ENCODE measurements at places on chromosomes 6 and 20.

DNA sequence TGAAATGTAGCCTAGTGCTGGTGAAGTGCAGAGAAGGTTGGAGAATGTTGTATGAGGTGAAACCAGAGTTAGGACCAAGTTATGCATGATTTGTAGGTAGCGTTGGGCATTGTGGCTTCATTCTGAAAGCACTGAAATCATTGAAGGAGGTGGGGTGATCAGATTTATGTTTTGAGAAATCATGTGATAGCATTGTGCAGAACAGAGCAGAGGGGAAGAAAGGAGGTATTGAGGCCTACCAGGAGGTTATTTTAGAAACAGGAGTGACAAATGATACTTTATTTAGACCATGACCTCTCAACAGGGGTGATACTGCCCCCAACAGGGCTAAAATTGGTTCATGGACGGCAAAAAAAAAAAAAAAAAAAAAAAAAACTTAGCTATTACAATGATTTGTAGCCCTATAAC lies 15.6 kb upstream of the HMGN3 start:
- no peak for DNase-seq

DNA sequence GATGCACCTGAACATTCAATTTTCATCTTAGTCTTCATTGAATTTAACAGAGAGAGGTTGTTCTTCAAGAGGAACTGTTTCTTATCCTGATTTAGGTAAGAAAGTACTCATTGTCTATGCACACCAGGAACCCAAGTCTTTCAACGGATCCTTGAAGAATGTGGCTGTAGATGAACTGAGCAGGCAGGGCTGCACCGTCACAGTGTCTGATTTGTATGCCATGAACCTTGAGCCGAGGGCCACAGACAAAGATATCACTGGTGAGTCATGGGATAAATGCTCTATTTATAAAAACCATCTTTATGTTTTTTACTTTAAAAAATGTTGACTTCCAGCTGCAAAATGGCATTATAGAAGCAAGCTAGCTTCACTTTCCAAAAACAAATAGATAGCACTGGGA lies 10.2 kb downstream of the NQO2 start:
- no peak for DNase-seq

DNA sequence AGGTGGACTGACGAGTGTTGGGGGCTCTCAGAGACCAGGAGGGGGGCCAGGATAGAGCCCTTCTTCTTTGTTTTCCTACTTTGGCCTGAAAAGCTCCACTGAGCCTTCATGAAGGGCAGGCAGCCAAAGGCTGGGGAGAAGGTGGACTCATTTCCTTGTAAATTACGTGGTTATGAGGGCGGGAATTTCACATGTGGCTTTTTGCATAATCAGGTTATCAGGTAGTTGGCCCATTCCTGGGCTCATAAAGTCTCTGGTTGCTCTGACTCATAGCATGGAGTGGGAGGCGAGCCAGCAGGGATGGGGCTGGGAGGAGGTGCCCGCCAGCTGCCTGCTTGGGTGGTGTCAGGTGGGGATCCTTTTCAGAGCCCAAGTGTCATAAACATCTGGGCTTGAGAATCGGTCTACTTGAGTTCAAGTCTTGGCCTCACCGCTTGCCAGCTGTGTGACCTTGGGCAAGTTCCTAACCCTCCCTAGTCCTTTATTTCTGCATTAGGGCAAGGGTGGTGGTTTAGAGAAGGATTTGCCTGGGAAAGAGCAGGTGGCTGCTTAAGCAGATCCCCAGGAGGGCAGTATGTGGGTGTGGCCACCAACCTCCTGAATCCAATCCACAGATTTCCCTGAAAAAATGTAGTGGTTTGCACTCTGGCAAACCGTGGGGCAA lies 26.5 kb upstream of the RNF24 start:
- peak; percentile 29 for DNase-seq

DNA sequence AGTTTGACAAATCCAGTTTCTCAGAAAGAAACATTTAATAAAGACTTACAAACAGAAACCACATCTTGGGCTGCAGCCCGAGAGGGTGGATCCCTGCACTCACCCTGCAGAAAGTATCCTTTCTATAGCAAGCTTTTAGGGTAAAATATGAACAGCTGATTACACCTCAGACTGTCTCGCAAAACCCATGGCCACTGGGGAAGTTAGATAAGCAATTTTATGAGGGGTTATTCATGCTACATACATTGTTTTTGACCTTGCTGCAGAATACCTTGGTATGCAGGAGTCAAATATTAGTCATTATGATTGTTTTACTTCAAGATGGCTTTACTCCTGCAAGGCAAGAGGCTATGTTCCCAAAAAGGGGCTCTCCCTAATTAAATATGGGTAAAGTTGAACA lies 126.9 kb downstream of the OR2B2 start:
- DNase-seq, result no peak

GRCh38 chr20:43799150-43799711 lies 72.4 kb upstream of the GTSF1L start:
- no peak for DNase-seq

- DNase-seq, result no peak
These were observed 31.8 kb upstream of the PDE7B start for GRCh38 chr6:135819665-135820064.

- no peak for DNase-seq
These were observed 99.9 kb downstream of the RTN4IP1 start for GRCh38 chr6:106529438-106529837.

DNA sequence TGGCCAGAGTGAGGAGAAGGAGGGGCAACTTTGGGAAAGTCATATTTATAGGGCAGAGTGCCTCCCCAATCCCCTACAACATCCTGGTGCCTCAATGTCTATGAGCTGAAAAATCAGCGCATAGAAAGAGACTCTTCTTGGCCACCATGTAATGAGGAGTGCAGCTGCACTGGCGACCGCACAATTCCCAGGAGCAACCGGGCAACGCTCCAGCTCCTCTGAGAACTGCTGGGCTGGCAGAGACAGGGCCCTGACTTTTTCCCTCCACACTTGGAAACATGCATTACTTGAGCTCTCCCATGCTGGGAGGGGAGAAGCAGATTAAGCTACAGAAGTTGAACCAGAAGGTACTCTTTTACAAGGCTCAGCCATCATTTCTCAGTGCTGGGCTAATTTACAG lies 31.4 kb upstream of the MARCKS start:
- DNase-seq, result peak; percentile 46

- no peak for DNase-seq
These were observed 25.3 kb upstream of the SMIM8 start for GRCh38 chr6:87297119-87297518.

DNA sequence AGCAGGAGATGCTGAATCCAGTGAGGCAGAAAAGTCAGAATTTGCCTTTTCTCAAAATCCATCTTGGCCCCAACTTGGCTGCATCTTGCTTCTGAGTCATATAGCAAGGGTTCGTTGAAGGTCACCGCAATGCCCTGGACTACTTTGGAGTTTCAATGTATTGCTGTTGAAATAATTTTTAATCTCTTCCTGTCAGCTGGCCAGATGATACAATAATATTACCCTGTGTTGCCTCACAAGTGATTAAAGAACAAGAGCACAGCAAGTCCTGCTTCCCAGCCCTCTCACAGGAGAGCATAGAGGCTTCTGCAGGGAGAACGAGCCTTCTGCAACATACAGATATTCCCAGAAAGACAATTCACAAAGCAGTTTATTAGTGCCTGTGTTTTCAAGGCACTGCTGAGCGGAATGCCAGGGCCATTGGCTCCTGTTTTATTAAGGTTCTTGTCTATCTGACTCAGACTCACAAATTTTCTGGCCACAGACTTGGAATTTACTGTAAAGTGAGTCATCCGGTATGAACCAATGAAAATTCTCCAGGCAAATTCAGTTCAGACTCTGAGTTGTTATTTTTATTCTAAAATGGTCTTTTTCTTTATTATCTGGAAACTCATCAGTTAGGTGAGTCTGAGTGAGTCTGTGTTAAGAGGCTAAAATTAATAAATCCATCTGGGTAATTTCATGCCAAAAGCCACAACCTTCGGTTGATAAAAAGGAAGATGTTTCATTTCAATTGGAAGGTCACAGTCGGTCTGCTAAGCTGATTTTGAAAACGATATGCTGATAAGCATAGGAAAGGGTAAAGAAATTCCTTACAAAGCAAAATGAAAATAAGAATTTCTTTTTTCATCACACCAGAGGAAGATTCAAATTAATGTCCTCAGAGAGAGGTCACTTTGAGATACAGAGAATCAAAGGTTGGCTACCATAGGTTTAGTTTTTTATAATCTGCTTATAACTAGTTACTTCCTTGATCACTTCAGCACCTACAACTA lies 289.4 kb upstream of the STXBP5 start:
- no peak for DNase-seq

GRCh38 chr6:169225887-169226286 lies 27.8 kb downstream of the THBS2 start:
- no peak for DNase-seq

GRCh38 chr20:59074456-59074855 lies 31.9 kb upstream of the PRELID3B start:
- no peak for DNase-seq

DNA sequence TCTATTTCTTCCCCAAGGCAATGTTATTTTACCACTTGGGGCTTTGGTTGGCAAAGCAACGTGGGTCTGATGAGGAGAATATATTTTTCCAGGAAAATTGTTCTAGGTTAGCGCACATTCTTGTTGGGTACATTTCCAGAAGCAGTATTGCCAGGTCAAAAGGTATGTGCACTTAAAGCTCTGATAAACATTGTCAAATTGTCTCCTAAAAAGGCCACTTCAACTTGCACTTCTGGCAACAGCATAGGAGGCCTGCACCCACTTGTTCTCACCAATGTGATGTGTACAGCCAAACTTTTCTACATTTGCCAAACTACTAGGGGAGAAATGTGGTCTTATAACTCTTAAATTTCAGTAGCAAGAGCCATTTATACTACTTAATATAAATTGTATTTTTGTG lies 197.5 kb upstream of the COL21A1 start:
- no peak for DNase-seq

DNA sequence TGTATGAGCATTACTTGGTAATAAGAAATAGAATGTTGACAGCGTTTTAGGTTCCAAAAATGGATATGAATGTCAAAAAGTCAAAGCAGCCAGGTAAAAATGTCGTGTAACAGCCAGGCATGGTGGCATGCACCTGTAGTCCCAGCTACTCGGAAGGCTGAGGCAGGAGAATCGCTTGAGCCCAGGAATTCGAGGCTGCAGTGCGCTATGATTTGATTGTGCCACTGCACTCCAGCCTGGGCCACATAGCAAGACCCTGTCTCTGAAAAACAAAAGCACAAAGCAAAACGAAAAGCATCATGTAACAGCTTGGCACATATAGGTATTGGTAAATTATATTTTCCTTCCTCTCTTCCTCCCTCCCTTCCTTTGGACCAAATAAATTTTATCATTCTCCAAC lies 16.2 kb upstream of the FOXP4 start:
- DNase-seq, result no peak

DNA sequence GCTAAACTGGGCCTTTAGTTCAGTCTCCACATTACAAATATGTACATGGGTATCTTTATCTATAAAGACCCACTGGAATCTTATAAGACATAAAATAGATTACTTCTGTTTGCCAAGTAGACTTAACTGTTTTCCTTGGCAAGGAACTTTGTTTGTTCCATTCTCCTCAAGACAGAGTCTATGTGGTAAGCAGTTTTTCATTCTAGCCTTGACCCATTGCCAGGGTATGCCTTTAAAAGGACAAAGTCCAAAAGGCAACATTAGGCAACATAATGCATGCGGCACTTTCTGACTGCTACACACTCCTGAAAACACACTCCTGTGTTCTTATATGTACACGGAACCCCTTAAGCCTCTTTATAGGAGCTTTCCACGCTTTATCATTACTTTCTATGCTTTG lies 20.4 kb downstream of the VNN1 start:
- DNase-seq, result no peak

DNA sequence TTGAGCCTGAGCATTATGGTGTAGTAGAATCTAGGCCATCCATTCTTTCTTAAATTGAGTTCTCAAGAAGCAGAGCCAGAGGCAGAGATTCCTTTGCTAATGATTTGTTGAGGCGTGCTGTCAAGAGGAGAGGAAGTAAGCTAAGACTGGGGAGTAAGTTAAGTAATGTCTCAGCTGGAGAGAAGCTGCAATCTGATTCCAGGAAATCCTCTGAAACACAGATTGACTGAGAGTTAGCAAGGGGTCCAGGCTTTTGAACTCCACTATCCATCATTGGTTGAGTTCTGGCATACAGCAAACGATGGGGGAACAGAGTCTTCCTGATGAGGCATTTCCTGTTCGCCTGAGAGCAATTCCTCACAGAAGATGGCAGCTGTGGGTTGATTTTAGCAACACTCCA lies 207.4 kb upstream of the RAB32 start:
- DNase-seq, result no peak

DNA sequence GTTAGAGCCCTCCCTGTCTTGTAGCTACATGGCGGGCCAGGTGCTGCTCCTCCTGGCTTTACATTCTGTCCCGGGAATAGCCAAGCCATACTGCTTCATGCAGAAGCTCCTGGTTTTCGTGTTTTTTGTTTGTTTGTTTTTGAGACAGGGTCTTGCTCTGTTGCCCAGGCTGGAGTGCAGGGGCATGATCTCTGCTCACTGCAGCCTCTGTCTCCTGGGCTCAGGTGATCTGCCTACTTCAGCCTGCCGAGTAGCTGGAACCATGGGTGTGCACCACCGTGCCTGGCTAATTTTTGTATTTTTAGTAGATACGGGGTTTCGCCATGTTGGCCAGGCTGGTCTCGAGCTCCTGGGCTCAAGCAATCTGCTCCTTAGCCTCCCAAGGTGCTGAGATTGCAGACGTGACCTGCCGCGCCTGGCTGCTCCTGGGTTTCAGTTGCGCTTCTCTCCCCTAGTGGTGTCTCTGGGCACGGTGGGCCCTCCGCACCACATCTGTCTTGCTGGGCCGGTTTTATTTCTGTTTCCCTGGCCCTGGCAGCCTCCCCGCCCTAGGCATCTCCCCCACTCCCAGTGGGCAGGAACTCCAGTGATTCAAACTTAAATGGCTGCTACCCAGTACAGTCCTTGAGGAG lies 12.9 kb downstream of the CDYL start:
- no peak for DNase-seq

- no peak for DNase-seq
These were observed 209.9 kb downstream of the ALDH8A1 start for GRCh38 chr6:134740027-134740373.

- peak; percentile 44 for DNase-seq
These were observed 66.3 kb upstream of the DST start for GRCh38 chr6:56708810-56709597.

DNA sequence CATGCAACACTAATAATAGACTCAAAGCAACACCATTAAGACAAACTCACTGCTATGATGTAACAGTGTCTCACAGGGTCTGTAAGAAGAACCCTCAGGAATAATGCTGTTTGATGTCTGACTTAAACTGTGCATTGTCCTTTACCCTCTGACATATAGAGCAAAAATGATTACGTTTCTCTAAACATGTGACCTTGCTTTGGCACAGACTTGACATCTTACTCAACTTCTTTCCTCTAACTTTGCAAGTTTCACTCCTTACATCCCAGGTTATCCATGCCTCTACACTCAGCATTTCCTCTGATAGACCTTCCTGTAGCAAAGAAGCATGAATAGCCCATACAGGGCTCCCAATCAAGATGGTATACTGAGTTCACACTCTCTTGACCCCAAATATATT lies 252.7 kb downstream of the UST start:
- no peak for DNase-seq

DNA sequence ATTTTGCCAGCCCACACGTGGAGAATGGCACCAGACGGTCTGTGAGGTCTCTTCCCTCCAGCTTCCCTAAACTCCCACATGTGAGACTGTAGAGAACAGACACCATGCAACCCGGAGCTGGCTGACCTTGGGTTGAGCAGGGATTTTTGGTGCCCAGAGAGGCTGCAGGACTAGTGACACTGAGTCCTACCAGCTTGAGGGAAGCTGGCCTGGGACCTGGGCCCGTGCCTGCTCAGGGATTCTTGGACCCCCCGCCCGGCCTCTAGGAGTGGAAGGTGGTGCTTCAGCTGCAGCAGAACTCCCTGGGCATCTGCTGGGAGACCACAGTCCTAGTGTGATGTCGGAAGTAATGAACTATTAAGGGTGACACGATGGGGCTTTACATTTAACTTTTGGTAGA lies 3.2 kb downstream of the PSMG4 start:
- no peak for DNase-seq
